ENCODE measurements at places on chromosomes 2 and 18. TPM values are rescaled to one million over a fixed set of nuclear protein-coding genes. Genes with fewer than 3 reads are reported as not detected.

The DTNB gene
- 14.3 TPM for total RNA-seq

The LRRC30 gene
- not detected for total RNA-seq

The TGIF1 gene
- total RNA-seq, result 18.8 TPM

The DYNAP gene
- total RNA-seq, result not detected

The GKN2 gene
- total RNA-seq, result not detected

The GKN1 gene
- total RNA-seq, result not detected

The EMX1 gene
- total RNA-seq, result not detected

The ANO7 gene
- total RNA-seq, result 3.6 TPM

The TBC1D8 gene
- 2.1 TPM for total RNA-seq

The WDR43 gene
- total RNA-seq, result 191 TPM

The GALNT13 gene
- total RNA-seq, result 0.35 TPM

The CDK5R2 gene
- total RNA-seq, result not detected

The SLC5A7 gene
- total RNA-seq, result not detected

The KRTCAP3 gene
- total RNA-seq, result 9.9 TPM

The AKAIN1 gene
- not detected for total RNA-seq

The CTNNA2 gene
- total RNA-seq, result not detected

The CFAP65 gene
- total RNA-seq, result not detected

The UGT1A1 gene
- total RNA-seq, result not detected

The WDR75 gene
- 121 TPM for total RNA-seq

The OXER1 gene
- 0.16 TPM for total RNA-seq

The PKDCC gene
- total RNA-seq, result not detected

The C2orf69 gene
- total RNA-seq, result 20.6 TPM

The CLEC4F gene
- not detected for total RNA-seq

The IFT172 gene
- 7.1 TPM for total RNA-seq

The FER1L5 gene
- not detected for total RNA-seq

The VPS54 gene
- total RNA-seq, result 9.2 TPM

The TNFRSF11A gene
- 2.7 TPM for total RNA-seq

The MC2R gene
- total RNA-seq, result not detected

The DSG2 gene
- total RNA-seq, result 0.89 TPM

The HOXD10 gene
- not detected for total RNA-seq

The COL3A1 gene
- not detected for total RNA-seq

The STK36 gene
- 11.8 TPM for total RNA-seq

The BMP10 gene
- not detected for total RNA-seq

The TMEM163 gene
- not detected for total RNA-seq

The CYP27A1 gene
- not detected for total RNA-seq

The LAMA1 gene
- total RNA-seq, result not detected

The UBR3 gene
- 17.7 TPM for total RNA-seq

The TMEFF2 gene
- total RNA-seq, result not detected

The PSMA8 gene
- 3.3 TPM for total RNA-seq

The DTNA gene
- 0.66 TPM for total RNA-seq

The MC5R gene
- total RNA-seq, result not detected

The NOTO gene
- not detected for total RNA-seq

The CRYBA2 gene
- total RNA-seq, result not detected

The RESP18 gene
- not detected for total RNA-seq

The HOXD13 gene
- total RNA-seq, result not detected

The HOXD9 gene
- total RNA-seq, result not detected

The GPD2 gene
- 41.2 TPM for total RNA-seq

The ALPP gene
- total RNA-seq, result not detected

The ARMC9 gene
- total RNA-seq, result 5.1 TPM

The TUBB6 gene
- total RNA-seq, result 11.1 TPM

The RAD51AP2 gene
- total RNA-seq, result not detected

The KIDINS220 gene
- total RNA-seq, result 22.3 TPM

The PPP1R1C gene
- not detected for total RNA-seq

The DCAF17 gene
- 18.8 TPM for total RNA-seq

The EFR3B gene
- 0.08 TPM for total RNA-seq

The RNMT gene
- total RNA-seq, result 63.0 TPM

The FIGN gene
- not detected for total RNA-seq

The SPATS2L gene
- total RNA-seq, result 8.1 TPM
